ENCODE measurements at places on chromosomes 2 and 18. TPM values are rescaled to one million over a fixed set of nuclear protein-coding genes. Genes with fewer than 3 reads are reported as not detected.

The ACAA2 gene
- 81.9 TPM for total RNA-seq

The MAPK4 gene
- not detected for total RNA-seq

The DNER gene
- 1.7 TPM for total RNA-seq

The ALPI gene
- not detected for total RNA-seq

The MOCOS gene
- total RNA-seq: 12.5 TPM

The FBXO48 gene
- total RNA-seq: 1.3 TPM

The PIEZO2 gene
- total RNA-seq: 268 TPM

The TWSG1 gene
- total RNA-seq: 182 TPM

The CD302 gene
- total RNA-seq: 24.0 TPM

The VIT gene
- total RNA-seq: 13.5 TPM

The CKAP2L gene
- total RNA-seq: 7.1 TPM

The UGT1A5 gene
- total RNA-seq: not detected

The TMEFF2 gene
- not detected for total RNA-seq

The NABP1 gene
- total RNA-seq: 95.4 TPM

The KIAA2012 gene
- total RNA-seq: under 0.01 TPM

The SERPINB12 gene
- not detected for total RNA-seq

The CFAP53 gene
- 0.54 TPM for total RNA-seq

The DNAJC10 gene
- total RNA-seq: 213 TPM

The CYRIA gene
- total RNA-seq: 25.9 TPM

The METAP1D gene
- total RNA-seq: 11.5 TPM

The LRRC30 gene
- not detected for total RNA-seq

All from articular chondrocyte of knee joint (primary cell).